ENCODE measurements at places on chromosomes 16 and 17.

GRCh38 chr17:52207796-52208195, 49.3 kb upstream of the CA10 start:
- DNase-seq: no peak

DNA sequence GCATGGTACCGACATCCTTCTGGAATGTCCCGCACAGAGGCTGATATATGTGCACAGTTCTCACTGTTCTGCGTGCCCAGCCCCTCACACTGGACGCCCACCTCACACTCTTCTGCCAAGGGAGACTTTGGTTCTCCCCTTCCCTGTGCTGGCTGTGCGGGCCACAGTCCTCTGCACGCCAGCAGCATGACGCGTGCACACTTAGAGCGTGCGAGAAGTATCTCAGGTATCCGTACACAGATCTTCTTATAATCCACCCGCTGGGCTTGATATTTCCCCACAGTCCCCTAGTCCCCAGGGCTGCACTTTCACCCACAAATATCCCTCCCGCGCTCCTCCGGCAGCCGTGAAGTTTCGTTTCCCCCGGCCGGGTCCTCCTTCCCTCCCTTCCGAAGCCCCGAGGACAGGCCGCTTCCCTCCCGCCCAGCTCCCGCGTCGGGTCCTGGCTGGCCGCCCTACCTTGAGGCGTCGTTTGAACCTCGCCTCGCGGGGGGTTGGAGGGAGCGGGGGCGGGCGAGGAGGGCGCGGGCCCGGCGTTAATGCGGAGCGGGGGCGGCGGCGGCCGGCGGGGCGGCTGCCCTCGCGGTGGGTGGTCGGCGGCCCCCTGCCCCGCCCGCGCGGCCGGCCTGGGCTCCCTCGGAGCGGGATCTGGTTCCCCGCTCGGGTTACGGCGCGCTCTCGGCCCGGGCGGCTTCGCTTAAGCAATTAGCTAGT, 5.0 kb upstream of the FOXF1 start:
- DNase-seq: no peak

GRCh38 chr16:77328274-77328673, 106.6 kb downstream of the ADAMTS18 start:
- DNase-seq: no peak

- DNase-seq: no peak
Observed at GRCh38 chr17:17933775-17934174, 38.4 kb downstream of the TOM1L2 start.

DNA sequence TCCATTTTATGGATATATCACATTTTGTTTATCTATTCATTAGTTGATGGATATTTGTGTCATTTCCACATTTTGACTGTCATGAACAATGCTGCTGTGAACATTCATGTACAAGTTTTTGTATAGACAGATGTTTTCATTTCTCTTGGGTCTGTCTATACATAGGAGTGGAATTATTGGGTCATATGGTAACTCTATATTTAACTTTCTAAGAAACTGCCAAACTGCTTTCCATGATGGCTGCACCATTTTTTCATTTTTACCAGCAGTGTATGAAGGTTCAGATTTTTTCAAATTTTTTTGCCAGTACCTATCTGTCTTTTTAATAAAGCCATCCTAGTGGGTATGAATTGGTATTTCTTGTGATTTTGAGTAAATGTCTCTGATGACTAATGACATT, 15.5 kb downstream of the NFAT5 start:
- no peak for DNase-seq

GRCh38 chr16:20971401-20971800, 70.8 kb downstream of the LYRM1 start:
- no peak for DNase-seq

GRCh38 chr17:65229621-65229995, 92.4 kb downstream of the RGS9 start:
- no peak for DNase-seq

- no peak for DNase-seq
Observed at GRCh38 chr17:14559264-14560119, 258.6 kb downstream of the HS3ST3B1 start.

GRCh38 chr16:12501707-12502457, 301.8 kb downstream of the CPPED1 start:
- no peak for DNase-seq

GRCh38 chr16:66616169-66616568, 11.7 kb downstream of the CMTM3 start:
- no peak for DNase-seq

DNA sequence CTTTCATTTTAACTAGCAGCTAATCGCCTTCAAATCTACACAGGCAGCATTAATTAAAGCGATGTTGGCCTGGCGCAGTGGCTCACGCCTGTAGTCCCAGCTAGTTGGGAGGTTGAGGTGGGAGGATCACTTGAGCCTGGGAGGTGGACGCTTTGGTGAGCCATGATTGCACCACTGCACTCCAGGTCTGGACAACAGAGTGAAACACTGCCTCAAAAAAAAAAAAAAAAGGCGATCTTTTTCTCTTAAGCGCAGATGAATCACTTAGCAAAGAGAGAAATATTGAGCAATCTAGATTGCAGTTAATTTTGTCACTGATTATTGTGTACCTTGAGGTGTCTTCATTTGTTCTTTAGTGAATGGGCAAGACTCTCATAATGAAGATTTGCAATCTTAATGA, 12.4 kb downstream of the SNTB2 start:
- DNase-seq: no peak

DNA sequence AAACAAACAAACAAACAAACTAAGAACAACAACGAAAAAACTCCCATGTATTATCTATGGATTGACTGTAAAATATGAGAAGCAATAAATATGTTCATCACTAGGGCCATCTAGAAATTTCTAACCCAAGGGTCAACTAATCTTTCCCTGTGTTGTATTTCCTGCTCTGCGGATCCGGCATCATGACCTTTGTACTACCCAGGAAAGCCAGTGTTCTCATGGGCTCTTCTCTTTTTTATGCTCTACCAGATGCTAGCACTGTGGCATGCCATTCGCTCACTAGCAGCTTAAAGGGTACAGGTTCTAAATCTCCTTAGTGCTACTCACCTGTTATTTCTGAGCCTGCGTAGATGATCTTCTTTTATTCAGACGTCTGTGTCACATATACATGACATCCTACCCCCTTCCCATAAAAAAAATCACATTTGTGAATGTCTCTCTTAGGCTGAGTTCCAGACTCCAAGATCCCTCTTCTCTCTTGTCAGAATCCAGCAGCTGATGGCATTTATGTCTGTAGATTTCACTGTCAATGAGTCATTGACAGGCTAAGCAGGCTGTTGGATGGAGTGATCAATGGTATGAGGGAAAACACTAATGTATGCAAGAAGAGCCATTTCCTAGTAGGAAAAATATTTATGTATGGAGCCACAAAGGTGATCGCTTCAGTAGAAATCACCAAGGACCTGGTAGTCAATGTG, 100.0 kb downstream of the WWOX start:
- no peak for DNase-seq

DNA sequence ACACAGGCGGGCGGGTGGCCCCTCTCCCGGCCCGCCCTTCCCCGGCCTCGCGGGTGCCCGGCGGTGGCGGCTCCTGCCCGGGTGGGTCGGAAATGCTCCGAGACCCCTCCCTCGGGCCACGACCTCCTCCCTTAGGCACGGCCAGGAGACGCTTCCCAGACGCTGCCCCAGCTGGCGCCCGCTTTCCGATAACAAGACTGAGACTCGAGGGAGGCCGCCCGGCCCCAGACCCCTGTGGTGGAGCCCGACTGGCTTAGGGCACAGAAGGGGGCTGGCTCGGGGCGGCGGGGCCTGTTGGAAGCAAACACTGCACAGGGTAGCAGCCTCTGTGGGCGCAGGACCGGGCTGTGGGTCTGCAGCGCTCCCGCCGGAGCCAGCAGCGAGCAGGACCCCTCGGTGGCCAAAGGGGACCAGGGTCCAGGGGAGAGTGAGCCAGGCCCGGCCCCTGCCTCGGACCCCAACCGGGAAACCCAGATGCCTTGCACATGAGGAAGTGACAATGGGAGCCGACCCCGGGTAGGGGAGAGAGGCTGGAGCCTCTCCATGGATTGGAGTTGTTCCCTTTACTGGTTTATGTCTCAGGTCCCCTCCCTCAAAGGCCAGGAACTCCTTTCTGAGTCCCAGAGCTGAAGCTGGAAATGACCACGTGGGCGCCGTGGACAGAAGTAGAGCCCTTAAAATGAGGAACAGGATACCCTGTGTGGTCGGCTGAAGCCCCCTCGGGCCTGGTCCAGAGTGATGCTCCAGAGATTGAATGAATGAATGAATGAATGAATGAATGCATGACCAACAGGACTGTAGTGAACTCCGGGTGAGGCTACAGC, 19.8 kb upstream of the ADCY7 start:
- DNase-seq: no peak
